ENCODE measurements at places on chromosomes 7 and 10.

DNA sequence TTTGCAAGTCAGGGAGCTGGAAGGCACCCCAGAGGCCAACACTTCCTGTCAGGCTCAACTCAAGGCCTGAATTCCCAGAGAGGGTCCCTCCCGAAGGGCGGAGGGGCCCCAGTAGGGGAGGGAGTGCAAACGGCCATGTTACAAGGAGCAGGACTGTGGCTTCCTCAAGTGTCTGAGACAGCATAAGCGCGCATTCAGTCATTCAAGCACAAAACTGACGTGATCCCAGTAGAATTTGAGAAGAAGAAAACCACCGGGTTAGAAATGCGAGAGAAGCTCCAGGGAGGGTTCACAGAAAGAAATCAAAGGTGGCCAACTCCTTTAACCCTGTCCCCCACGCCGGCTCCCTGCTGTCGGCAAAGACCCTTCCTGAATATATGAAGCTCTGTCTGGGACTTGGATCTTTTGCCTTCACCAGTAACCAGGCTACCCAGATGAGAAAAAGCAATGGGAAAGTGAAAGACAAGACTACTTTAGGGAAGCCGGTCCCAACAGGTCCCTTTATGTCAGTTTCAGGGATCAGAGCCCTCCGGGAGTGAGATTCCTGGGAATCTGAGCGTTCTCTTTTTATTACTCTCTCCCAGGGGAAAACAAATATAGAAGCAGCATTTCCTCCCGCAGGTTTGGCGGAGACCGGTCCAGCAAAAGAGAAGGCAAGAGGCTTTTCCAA is 1.3 kb downstream of the AFAP1L2 start:
- DNase-seq: no peak

- no peak for DNase-seq
Measured at GRCh38 chr10:13056456-13057077, 43.4 kb upstream of the OPTN start.

DNA sequence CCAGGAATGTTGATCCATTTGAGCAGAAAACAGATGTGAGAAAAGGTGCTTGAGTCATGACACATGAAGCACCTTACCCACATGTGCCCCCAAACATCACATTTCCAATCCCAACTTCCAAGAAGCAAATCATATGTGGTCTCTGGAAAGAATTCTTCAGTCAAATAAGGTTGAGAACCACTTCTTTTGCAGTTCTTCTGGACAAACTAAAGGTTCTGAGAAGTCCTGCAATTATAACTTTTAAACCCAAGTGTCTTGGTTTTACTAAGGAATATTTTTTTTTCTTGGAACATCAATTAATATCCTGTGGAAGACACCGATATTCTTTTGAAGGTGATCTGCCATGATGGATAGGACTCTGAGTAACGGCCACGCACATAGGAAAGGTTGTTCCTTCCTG is 151.3 kb downstream of the MYOF start:
- no peak for DNase-seq

- no peak for DNase-seq
Measured at GRCh38 chr7:127474457-127474856, 81.9 kb upstream of the ZNF800 start.

DNA sequence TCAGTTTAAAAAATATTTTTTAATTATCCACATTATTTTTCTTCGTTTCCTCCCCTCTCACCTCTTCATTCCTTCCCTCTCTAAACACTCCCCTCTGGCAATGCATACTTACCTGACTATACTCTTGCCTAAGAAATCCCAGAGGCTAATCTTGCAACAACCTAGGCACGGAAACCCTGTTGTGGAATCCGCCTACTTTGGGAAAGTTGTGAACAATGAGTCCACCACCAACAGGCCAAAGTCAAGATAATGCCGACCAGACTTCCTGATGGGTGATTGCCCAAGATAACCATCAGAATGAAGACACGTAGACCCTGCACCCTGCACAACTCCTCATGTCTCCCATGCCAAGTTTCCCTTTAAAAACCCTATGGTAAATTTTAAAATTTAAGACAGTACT is 521.5 kb downstream of the KIF20B start:
- DNase-seq: no peak

DNA sequence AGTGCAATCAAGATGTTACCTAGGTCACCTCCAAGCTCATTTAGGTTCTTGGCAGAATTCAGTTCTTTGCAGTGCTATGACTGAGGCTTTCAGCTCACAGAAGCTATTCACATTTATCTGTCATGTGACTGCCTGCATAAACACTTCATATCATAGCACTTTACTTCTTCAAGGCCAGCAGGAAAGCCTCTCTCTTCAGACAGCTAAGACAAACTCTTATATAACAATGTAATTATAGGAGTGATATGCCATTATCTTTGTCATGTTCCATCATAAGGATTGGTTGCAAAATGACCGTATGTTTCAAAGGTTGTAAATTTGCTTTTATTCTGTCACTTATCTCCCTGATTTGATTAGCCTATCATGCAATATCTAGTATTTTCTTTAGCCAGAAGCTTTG is 78.8 kb upstream of the TMEM196 start:
- DNase-seq: no peak

- DNase-seq: no peak
Measured at GRCh38 chr10:89003344-89003743, 12.7 kb downstream of the FAS start.

GRCh38 chr7:128752251-128752650 is 13.1 kb downstream of the CALU start:
- DNase-seq: no peak

DNA sequence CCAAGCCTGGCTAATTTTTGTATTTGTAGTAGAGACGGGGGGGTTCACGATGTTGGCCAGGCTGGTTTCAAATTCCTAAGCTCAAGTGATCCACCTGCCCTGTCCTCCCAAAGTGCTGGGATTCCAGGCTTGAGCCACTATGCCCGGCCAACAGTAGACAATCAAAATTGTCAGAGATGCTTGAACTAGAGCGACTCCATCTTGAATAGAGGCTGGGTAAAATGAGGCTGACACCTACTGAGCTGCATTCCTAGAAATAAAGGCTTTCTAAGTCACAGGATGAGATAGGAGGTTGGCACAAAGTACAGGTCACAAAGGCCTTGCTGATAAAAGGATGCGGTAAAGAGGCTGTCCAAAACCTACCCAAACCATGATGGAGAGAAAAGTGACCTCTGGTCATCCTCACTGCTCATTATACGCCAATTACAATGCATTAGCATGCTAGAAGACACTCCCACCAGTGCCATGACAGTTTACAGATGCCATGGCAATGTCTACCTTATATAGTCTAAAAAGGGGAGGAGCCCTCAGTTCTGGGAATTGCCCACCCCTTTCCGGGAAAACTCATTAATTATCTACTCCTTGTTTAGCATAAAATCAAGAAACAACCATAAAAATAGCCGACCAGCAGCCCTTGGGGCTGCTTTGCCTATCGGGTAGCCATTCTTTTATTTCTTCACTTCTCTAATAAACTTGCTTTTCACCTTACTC is 134.5 kb downstream of the BAMBI start:
- DNase-seq: no peak

- DNase-seq: no peak
Measured at GRCh38 chr7:17902599-17902998, 37.7 kb downstream of the SNX13 start.

DNA sequence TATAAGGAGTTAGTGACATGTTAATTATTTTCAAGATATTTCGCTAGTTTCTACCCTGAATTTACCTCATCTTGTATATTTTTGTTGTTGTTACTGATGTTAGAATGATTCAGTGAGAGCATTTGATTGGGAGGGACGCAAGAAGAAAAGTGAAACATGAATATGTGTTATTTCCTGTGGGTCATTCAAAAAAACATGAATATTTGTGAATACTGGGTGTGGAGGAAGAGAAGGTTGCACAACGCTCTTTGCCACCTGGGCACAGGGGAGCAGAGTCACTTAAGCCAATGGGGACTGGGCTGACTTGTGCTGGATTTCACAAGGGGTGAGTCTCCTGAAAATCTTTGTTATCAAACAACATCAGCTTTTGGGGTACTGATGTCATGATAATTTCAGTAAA is 39.5 kb downstream of the AGK start:
- no peak for DNase-seq

- DNase-seq: no peak
Measured at GRCh38 chr10:106076496-106076895, 1088.0 kb downstream of the SORCS1 start.

DNA sequence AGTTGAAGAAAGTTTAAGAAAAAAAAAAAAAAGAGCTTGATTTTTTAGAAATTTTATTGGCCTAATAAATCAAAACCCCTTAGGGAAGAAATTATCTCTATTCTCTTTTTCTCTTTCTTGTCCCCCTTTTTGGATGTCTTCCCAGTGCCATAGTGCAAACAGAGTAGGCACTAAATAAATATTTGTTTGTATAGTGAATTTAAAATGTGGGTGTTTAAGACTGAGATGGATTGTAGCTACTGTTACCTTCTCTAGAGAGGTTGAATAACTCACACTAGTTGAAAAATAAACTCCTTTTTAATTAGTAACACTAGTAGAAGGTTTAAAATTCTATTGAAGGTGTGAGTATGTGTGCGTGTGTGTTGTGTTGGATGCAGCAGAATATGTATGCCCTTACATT is 783.8 kb downstream of the NXPH1 start:
- DNase-seq: no peak

DNA sequence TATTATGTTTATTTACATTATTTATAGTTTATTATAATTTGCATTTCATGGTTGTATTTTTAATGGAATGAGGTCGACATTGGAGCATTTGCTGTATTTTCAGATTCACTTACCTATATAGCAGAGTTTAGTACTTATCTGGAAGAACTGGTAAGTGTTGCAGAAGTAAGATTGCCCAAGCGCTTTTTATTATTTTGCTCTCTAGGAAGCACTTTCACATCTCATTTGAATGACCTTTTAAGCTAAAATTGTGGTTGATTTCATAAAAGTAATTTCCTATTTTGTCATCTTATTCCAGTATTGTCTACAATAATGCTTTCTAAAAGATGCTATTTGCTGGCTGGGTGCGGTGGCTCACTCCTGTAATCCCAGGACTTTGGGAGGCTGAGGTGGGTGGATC is 28.6 kb downstream of the SEC61A2 start:
- DNase-seq: no peak

GRCh38 chr7:119842337-119842736 is 430.6 kb upstream of the KCND2 start:
- no peak for DNase-seq

DNA sequence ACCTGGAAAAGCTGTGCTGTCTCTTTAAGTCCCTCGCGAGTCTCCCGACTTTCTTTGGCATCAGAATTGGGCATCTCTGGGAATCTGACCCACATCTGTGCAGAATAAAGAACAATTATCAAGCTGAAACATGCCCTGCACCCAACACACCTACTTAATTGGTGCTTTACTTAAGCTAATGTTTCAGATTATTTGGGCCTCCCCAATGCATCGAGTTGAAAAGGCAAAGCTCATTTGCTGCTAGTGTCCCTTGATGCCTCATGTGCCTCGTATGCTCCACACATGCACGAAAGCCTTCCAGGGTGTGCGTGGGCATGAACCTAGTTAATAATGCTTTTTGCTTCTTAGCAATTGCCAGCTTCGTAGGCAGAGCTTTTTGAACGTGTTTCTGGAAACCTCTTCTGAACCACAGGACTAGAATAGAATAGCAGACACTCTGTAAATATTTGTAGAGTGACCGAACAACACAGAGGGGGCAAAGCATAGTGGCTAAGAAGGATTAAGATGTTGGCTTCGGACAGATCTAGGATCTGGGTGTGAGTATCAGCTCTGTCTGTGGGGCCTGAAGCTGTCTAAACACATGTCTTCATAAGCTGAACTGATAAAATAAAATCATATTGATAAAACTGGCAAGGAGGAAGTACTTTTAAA is 26.7 kb upstream of the FGFR2 start:
- no peak for DNase-seq

DNA sequence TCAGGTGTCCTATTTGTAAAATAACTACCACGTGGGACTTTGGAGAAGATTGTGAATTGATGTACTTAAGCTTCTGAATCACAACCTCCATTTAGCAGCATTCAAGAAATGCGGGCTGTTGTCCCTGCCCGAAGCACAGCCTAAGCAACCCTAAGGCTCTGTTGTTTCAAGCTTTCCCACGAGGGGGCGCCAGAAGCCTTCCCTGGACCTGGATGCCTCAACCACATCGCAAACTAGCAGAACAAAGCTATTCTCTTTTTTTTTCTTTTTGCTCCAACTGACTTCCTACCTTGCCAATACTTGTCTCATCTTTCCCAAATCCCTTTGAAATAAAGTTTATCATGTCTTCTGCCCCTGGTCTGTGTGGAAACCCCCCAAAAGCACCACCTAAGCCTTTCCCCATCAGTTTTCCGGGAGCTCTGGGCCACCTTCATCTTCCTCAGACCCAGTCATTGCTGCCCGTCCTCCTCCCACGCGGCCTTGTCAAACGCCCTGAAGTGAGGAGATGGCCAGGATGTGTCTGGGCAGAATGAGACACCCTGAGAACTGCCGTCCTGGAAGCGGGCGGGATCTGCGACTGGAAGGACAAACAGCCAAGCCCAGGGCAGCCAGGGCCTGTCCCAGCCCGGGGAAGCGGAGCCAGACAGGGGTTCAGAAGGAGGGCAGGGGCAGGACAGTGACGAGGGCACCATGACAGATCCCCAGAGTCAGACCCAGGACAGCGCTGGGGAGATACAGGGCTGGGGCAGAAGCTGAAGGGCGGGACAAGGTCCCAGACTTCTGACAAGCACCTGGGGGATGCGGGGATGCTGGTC is 112.7 kb downstream of the SLIT1 start:
- peak; percentile 67 for DNase-seq

DNA sequence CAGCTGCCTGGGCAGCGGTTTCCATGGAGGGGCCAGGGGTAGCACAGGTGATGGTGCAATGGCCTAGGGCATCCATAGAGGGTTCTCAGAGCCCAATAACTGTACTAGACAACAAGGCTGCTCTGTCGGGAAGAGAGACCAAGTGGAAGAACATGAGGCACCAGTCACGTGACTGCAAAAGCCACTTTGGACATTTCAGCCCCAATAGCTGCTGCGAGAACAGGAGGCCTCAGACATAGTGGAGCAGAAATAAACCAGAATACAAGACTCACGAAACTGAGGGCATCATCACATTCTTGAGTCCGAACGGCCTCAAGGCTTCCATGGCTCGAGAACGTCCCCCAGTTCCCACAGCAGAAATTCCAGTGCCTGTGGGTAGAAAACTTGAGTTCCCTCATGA is 32.3 kb upstream of the FIS1 start:
- DNase-seq: no peak

DNA sequence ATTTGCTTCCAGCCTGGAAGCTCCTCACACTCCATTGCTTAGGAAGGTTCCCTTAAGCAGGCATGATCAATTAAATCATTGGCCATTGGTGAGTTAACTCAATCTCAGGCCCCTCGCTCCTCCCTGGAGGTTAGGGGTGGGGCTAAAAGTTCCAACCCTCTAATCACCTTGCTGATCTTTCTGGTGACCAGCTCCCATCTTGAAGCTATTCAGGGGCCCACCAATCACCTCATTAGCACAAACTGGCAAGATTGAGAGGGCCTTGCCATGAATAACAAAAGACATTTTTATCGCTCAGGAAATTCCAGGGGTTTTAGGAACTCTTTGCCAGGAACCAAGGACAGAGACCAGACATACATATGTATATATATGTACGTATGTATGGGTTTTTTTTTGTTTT is 58.4 kb downstream of the AGK start:
- DNase-seq: no peak
